ENCODE measurements at places on chromosomes 3 and 15.

DNA sequence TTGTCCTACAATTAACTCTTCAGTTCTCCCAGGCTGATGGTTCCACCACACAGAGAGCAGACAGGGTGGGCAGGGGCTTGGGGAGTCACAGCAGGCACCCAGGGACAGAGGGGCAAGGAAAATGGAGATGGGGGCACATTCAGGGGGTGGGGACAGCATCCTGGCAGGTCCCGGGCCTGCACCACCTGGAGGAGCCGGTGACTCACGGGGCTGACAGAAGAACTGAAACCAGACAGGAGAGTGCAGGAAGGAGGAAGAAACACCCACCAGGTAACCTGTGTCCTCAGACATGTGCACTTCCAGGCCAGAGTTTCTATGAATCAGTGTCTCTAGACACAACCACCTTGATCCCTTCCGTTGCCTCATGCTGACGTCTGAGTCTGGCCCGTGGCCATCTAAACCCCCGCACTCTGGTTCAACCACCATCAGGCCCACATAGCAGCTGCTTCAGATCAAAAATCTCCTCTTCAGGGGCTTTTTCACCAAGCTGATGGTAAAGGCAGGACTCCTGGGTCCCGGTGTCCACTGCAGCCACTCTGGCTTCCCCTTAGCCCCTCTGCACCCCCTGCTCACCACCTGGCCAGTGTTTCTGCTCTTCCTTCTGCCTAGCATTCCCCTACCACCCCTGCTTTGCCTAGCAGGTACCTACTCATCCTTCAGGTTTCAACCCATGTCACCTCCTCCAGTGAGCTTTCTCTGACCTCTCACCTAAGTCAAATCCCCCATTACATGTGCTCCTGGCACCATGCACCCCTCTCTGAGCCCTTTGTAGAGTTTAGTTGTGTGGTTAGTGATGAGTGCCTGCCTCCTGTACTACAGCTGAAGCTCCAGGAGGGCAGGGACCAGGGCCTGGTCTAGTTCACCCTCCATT is 16.5 kb upstream of the CYP11A1 start:
- DNase-seq = no peak

- no peak for DNase-seq
Observed at GRCh38 chr3:170367797-170368196, 10.3 kb downstream of the SKIL start.

GRCh38 chr3:127120851-127121647 is 71.9 kb upstream of the PRR23E start:
- no peak for DNase-seq

GRCh38 chr15:26928051-26928450 is 42.9 kb upstream of the GABRG3 start:
- no peak for DNase-seq

- DNase-seq = peak; percentile 56
Observed at GRCh38 chr3:170709046-170709445, 123.2 kb upstream of the SLC7A14 start.

DNA sequence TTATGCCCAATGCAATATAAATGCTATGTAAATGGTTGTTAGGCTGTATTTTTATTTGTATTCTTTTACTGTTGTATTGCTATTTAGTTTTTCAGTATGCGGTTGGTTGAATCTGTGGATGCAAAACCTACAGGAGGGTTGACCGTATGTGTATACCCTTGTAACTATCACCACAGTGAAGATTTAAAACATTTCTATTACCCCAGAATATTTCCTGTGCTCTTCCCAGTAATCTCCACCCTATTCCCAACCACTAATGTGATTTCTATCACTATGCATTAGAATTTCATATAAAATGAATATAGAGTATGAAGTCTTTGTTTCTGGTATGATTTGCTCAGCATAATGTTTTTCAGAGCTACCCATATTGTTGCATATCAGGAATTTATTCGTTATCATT is 705.0 kb downstream of the MECOM start:
- DNase-seq = no peak

- DNase-seq = no peak
Observed at GRCh38 chr3:59450946-59451763, 401.3 kb upstream of the CFAP20DC start.
